Activated CD8-positive, alpha-beta memory T cell treated with anti-CD3 and anti-CD28 coated beads for 1 hour (primary cell): ENCODE measurements at places on chromosomes 7 and 10.
A peak's percentile ranks its signal among the peaks of the same experiment; 100 is the strongest.

- DNase-seq: no peak
Observed at GRCh38 chr7:115037128-115037802, 115.4 kb downstream of the MDFIC start.

DNA sequence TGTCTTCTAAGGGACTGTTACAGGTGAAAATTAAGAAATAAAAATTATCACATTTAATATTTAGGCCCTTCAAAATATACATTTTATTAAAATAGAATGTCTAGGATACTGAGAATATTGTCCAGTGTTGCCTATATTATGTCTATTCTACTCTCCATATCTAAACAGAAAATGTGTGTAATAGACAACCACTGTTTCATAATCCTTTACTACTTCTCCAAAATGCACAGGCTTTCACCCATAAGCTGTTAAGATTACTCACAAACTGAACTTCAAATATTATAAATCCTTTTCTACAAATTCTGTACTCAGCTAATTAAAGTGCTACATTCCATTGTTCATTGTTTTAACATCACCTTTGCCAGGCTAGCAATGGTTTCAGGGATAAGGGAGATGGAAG lies 56.7 kb upstream of the TFEC start:
- no peak for DNase-seq

DNA sequence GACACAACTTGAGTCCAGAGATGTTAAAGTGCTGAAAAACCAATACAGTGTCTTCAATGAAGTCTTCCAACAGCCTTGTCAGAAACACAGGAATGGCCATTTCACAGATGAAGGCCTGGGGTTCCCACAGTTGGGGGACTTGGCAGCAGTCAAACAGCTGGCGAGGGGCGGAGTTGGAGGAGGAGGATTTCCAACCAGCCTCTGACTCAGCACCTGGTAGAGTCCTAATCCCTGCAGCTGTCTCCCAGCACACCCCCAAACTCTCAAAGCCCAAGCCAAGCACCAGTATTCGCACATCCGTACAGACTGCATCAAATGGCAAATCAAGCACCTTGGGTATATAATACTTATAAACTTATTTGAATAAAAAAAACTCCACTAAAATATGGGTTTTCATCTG lies 28.0 kb downstream of the CTBP2 start:
- DNase-seq: no peak

DNA sequence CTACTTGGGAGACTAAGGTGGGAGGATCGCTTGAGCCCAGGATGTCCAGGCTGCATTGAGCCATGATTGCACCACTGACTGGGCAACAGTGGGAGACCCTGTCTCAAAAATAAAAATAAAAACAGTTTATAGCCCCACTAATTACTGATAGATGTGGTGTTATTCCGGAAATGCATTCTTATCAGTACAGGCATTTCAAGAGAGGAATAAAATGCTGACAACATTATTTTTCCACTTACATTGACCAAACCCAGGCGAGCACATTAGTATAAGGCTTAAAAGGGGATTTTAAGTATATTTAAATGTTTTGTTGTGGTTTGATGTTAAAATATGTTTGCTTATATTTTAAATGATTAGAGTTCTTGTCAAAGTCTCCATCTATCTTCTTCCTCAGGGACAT lies 359.5 kb downstream of the PLXDC2 start:
- DNase-seq: no peak

- no peak for DNase-seq
Observed at GRCh38 chr7:9250876-9251275, 817.5 kb downstream of the NXPH1 start.

- no peak for DNase-seq
Observed at GRCh38 chr7:80054356-80054755, 80.3 kb upstream of the GNAI1 start.

- no peak for DNase-seq
Observed at GRCh38 chr10:94747838-94748237, 14.6 kb upstream of the CYP2C19 start.

GRCh38 chr7:80540836-80541235 lies 29.0 kb upstream of the GNAT3 start:
- DNase-seq: no peak

DNA sequence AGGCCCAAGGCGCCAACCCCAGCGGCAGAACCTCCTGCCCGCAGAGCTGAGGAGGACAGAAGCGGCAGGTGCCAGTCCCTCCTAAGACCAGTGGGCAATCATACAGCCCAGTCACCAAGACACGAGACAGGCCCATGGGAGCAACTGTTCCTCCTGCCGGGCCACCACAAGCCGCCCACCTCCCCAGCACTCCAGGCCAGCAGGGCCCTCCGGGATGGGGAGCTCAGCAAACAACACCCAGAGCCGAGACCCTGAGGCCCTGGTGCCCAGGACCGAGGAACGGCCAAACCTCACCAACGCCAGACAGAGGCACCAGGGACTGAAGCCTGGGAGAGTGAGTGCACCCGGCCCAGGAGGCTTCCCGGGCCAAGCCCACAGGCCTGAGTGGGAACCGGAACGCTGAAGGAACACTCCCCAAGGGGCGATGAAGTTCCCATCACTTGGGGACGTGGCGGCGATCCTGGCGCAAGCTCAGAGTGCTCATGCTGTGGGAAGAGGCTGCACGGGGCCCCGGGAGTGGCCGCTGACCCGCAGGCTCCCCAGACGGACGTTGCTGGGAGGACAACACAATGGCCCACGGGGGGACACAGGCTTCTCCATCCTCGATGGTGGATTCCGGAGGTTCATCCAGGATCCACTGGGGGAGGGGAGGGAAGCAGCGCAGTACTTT lies 35.1 kb downstream of the GPER1 start:
- DNase-seq: no peak

- DNase-seq: no peak
Observed at GRCh38 chr7:29019387-29019786, 61.3 kb upstream of the TRIL start.

DNA sequence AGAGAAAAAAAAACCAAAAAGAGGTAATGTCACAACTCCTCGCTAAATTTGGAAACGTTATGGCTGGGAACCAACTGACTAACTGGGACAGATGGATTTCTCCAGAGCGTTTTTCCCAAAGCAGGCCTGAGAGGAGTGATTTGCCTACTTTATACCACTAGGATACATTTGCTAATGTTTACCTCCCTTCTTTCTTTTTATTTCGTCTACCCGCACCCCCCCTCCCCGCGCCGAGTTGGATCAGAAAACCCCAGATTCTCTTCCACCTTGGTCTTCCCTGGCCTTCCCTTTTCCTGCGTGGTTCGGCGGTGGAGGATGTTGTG lies 7.2 kb downstream of the CPA2 start:
- no peak for DNase-seq

- DNase-seq: no peak
Observed at GRCh38 chr7:2299131-2299829, 15.0 kb downstream of the SNX8 start.

GRCh38 chr7:151992375-151992774 lies 33.1 kb upstream of the GALNT11 start:
- peak; percentile 11 for DNase-seq

- no peak for DNase-seq
Observed at GRCh38 chr10:119453313-119453712, 89.2 kb downstream of the RGS10 start.

GRCh38 chr10:93274419-93274818 lies 200.7 kb downstream of the CYP26A1 start:
- DNase-seq: no peak

GRCh38 chr10:97924678-97925077 lies 75.0 kb downstream of the GOLGA7B start:
- no peak for DNase-seq

- no peak for DNase-seq
Observed at GRCh38 chr7:70355198-70356020, 757.1 kb downstream of the AUTS2 start.

DNA sequence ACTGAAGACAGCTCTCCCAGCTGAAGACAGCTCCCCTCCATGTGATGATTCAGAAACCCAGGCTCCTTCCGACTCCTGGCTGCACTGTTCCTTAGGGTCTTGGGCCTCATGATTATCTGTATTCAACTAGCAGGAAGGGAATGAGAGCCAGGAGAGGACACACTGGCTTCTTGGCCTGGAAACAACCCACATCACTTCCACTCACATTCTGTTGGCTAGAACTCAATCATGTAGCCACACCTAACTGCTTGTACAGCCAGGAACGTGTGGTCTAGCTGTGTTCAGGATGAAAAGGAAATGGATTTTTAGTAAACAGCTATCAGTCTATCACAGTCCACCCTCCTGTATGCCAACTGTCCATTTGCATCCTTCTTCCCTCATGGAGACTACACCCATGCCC lies 30.5 kb upstream of the XPNPEP1 start:
- no peak for DNase-seq

DNA sequence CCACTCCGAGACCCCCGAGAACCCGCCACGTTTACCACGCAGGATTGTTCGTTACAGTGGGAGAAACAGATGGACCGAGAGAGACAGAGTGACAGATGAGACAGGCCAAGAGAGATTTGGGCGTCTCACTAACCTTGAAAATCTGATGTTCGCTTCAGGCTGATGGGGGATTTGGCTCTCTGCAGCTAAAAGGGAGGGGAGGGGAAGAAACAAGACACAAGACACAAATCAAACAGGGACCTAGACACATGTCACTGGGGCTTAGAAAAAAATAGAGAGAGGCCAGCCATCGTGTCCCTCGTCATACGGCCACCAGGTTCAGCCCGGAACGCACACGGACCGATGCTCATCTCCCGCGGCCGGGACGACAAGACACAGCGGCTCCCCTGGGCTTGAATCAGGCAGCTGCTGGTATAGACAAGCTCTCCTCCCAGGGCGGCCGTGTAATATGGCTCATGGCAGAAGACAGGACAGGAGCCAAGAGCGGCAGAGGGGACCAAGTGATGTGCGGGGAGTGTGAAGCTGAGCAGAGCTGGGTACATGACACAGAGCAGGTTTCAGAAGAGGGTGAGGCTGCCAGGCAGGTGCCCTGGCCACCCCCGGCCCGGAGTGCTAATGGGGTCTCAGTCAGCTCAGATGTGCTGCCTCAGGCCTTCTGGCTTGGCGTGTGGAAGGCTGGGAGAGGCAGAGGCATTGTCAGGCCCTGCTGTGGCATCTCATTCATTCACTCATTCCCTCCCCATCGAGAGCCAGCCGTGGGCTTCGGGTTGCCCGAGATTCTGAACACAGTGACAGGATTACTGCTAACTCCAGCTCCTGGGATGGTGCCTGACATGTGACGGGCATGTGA lies 88.5 kb upstream of the GNA12 start:
- no peak for DNase-seq

DNA sequence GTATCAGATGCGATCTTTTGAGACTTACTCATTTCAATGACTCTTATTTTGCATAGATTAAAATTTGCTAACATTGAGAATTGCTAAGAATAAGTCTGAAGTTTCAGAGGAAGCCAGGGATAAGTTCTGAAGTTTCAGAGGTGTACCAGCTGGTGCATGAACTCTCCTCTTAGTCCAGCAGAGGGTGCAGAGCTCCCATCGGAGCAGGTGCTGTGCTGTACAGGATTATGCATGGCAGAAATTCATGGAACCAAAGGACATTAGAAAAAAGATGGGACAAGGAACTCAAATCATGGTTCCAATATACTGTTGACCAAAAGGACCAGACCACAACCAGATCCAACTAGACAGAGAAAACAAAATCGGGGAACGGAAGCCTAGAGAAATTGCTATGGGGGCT lies 41.9 kb downstream of the MGAM2 start:
- DNase-seq: no peak

GRCh38 chr7:30886608-30887011 lies 25.0 kb upstream of the AQP1 start:
- no peak for DNase-seq
